ENCODE measurements at places on chromosomes 2 and 18.

GRCh38 chr2:239358062-239358754 lies 42.6 kb downstream of the HDAC4 start:
- H3K27ac ChIP-seq: no peak overlapping the region
- H3K4me1 ChIP-seq: peaks cover 12% of the 10 kb centered on the region
- H3K4me3 ChIP-seq: no peak overlapping the region

DNA sequence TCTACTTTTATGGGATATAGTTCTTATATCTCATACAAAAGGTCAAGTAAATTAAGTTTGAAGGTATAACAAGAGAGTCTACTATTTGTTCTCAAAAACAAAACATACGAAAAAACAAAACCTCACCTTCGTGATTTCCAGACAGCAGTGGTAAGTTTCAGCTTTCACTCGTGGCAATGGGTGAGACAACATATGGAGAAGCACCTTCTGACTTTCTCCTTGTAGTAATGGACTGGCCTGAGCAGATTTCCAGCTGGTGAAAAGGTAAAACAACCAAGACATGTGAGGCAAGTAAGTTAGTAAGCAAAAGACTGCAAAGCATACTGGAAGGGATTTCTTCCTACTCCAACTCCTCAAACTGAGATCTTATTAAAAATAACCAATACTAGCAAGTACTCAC lies 39.6 kb downstream of the RTTN start:
- peaks cover 2% of the 10 kb centered on the region for H3K36me3 ChIP-seq
- H3K4me3 ChIP-seq: no peak overlapping the region
- no peaks in the 10 kb centered on the region for H3K27me3 ChIP-seq
- DNase-seq: no peak

DNA sequence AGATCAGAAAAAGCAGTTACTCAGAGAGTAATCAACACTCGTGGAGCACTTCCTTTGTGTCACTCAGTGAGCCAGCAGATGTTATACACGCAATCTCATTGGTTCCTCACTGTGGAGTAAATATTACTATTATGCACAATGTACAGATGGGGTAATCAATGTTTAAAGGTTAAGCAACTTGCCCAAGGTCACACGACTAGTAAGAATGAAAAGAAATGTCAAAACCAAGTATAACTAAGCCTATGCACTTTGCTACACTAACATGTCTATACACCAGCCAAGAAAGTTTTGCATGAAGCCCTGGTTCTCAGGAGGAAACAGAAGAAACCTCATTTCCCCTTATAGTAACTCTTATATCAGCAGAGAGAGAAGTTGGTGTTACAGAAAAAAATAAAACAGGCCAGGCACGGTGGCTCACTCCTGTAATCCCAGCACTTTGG lies 5.4 kb downstream of the METTL21A start:
- H3K4me3 ChIP-seq: no peak overlapping the region
- no peak for DNase-seq
- peaks cover 2% of the 10 kb centered on the region for H3K4me1 ChIP-seq

DNA sequence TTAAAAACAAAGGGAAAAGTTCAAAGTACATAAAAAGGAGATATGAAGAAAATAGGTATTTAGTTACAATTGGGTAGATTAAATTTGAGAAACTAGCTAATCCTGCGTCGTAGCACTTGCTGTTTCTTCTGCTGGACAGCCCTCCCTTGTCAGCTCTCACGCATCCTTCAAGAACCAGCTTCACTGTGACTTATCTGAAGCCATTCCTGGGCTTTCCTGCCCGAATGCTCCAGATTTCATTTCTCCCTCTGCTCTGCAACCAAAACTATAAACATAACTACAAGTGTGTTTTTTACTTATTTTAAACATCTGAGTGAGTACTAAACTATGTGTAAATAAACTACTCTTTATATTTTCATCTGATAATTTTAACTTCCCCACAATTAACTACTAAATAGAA lies 149.2 kb downstream of the MTCL1 start:
- H3K4me3 ChIP-seq: no peak overlapping the region
- no peaks in the 10 kb centered on the region for H3K4me1 ChIP-seq
- no peaks in the 10 kb centered on the region for H3K36me3 ChIP-seq
- H3K27ac ChIP-seq: no peak overlapping the region

DNA sequence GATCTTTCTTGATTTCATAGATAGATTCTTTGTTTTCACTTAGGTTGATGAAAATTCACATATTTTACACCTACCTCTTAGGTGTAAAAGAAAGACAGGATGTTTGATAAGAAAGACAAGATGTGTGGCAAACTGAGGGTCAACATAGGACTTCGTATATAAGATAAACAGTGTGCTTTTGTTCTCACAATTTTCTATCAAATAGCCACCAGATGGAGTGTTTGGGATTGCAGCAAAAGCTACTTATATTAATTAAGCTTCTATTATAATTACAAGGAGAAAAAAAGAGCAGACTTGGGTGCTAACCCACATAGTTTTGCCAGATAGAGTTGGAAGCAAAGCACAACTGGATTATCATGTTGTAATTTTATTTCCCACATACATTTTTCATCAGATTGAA lies 232.9 kb downstream of the CDH7 start:
- H3K27ac ChIP-seq: no peak overlapping the region
- H3K4me3 ChIP-seq: no peak overlapping the region
- H3K27me3 ChIP-seq: no peaks in the 10 kb centered on the region
- DNase-seq: no peak
- H3K36me3 ChIP-seq: no peaks in the 10 kb centered on the region

DNA sequence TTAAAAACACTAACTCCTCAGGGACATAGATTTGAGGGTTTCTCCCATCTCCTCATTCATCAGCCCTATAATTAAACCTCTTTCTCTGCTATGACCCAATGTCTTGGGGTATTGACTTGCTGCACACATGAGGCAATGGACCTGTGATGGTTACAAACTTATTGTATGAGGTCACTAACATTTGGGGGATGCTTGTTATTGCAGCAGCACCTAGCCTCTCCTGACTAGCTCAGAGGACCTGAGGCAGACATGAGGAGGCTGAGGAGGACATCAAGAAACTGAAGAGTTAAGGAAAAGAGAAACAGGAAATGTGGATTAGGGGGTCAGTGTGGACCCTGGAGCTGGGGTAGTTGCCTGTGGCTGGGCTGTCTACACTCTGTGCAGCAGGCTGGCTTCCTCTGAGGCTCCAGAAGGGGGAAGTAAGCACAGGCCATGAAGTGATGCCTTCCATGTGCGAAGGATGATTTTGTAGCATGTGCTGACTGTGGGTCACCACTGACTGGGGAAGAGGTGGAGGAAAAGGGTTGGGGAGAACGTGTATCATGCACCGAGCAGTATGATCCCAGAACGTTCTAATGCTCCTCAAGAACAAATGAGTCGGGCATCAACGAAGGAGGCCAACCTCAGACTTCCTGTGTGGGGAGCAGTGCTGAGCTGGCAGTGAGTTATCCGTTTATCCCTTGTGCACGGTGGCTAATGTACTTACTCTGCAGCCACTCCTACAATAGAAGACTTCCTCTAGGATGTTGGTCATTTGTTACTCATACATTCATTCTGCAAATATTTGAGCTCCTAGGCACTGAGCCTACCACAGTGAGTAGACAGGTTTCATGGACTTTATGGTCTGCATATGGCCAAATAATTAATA lies 42.1 kb upstream of the RFX8 start:
- peak; percentile 17 for DNase-seq
- no peaks in the 10 kb centered on the region for H3K27me3 ChIP-seq
- H3K27ac ChIP-seq: no peak overlapping the region
- H3K4me1 ChIP-seq: peaks cover 4% of the 10 kb centered on the region
- no peaks in the 10 kb centered on the region for H3K36me3 ChIP-seq

GRCh38 chr18:61551586-61551985 lies 218.4 kb downstream of the CDH20 start:
- H3K27ac ChIP-seq: no peak overlapping the region
- DNase-seq: peak; percentile 88
- no peaks in the 10 kb centered on the region for H3K27me3 ChIP-seq
- H3K4me1 ChIP-seq: peaks cover 4% of the 10 kb centered on the region

DNA sequence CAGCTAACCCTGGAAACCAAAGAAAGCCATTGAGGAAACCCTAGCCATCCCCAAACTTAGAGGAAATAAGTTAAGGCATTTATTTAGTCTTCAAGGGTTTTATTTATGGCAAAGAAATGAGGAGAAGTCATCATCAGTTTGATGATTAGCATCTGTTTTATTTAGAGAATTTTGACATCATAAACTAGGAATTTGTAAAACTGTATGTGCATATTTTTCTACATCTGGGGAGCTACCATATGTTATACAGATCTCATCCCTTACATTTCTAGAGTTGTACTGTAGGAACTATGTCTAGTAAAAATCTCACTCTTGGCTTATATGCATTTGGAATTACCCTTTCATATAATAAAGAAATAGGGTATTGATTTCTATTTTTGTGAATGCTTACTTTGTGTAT lies 48.7 kb downstream of the FMNL2 start:
- H3K4me3 ChIP-seq: no peak overlapping the region
- H3K27me3 ChIP-seq: no peaks in the 10 kb centered on the region
- H3K36me3 ChIP-seq: no peaks in the 10 kb centered on the region
- no peak overlapping the region for H3K27ac ChIP-seq
- DNase-seq: peak; percentile 62

DNA sequence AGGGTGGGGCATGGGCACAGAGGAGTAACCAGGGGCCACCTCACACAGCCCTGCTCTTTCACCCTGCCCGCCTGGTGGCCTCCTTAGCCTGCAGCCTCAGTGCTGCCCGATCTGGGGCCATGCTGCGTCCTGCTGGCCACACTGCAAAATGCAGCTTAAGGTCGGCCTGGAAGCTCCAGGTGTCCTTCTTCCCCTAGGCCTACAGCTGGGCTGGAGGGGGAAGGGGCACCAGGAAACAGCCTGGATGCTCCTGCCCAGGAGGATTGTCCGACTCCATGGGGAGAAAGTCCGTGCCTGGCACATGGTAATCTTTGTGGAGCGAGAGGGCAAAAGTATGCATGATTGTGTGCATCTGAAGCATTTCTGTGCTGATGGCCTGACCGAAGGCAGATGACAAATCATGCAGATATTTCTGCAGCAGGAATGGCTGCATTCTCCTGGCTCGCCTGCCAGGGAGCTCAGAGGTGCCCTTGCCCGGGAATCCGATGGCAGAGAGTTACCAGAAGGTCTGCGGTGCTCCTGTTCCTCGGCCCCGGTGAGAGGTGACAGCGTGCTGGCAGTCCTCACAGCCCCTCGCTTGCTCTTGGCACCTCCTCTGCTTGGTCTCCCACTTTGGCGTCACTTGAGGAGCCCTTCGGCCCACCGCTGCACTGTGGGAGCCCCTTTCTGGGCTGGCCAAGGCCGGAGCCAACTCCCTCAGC lies 12.8 kb upstream of the ALPP start:
- no peak overlapping the region for H3K27ac ChIP-seq
- H3K4me3 ChIP-seq: no peak overlapping the region
- H3K27me3 ChIP-seq: no peaks in the 10 kb centered on the region

DNA sequence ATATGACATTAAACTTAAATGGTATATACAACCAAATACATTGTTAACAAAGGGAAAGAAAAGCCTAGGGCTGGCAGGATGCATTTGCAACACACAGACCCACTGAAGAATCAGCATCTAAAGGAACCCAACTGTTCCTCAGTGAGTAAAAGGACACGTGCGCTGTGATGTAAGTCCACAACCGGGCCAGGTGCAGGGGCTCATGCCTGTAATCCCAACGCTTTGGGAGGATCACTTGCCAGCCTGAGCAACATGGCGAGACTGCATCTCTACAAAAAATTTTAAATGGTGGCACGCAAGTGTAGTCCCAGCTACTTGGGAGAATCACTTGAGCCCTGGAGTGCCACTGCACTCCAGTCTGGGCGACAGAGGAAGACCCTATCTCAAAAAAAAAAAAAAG lies 3.9 kb downstream of the DTNB start:
- H3K36me3 ChIP-seq: no peaks in the 10 kb centered on the region
- no peaks in the 10 kb centered on the region for H3K4me1 ChIP-seq
- no peak overlapping the region for H3K27ac ChIP-seq
- H3K27me3 ChIP-seq: peaks cover 6% of the 10 kb centered on the region
- no peak for DNase-seq

GRCh38 chr2:196247976-196248280 lies 76.5 kb upstream of the STK17B start:
- no peaks in the 10 kb centered on the region for H3K27me3 ChIP-seq
- H3K27ac ChIP-seq: no peak overlapping the region
- no peak for DNase-seq
- H3K4me3 ChIP-seq: no peak overlapping the region
- peaks cover 6% of the 10 kb centered on the region for H3K4me1 ChIP-seq

DNA sequence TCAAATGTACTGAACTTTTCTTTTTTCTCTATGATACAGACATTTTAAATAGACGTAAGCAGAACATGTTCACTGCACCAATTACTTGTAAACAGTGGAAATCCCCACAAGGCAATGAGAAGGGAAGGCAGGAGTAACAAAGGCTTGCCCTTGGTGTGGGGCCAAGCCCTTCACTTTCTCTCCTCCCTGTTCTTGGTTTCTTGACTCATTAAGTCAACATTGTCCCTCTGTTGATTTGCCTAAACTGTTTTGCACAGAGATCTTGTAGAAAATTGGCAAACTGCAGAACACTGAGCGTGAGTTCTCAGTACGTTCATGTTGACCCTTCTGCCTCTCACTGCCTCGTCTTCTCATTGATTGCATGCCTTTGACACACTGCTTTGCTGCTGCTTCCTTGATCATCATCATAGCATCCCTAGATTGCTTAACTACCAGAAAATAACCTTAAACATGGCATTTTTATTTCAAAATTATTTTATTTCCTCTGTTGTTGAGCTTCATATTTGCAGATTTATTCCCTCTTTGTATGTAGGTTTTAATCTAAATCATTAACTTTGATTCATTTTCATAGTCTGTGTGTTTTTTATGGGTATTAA lies 257.7 kb downstream of the PTGR3 start:
- no peak for DNase-seq
- no peak overlapping the region for H3K4me3 ChIP-seq
- H3K36me3 ChIP-seq: no peaks in the 10 kb centered on the region
- no peaks in the 10 kb centered on the region for H3K27me3 ChIP-seq

DNA sequence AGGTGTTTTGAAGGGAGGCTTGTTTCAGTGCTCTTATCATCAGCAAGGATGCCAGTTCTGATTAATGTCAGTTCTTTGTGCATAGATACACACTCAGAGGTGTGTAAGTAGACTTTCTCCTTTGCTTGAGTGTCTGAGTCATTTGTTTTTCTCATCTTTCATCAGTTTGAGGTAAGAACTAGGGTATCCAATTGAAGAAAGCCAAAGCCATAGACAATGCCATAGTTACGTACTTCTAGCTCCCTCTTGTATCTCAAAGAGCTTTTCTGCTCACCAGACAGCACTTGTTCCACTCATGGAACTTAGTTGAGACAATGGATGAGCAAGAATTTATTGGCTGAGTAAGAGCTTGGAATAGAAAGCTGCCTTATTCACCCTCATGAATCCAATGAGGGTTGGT lies 520.1 kb downstream of the PIK3C3 start:
- no peaks in the 10 kb centered on the region for H3K27me3 ChIP-seq
- H3K4me3 ChIP-seq: no peak overlapping the region
- H3K36me3 ChIP-seq: no peaks in the 10 kb centered on the region
- DNase-seq: no peak
- no peak overlapping the region for H3K27ac ChIP-seq

Measured in trophoblast cell (in vitro differentiated cells and primary cell).